KBM-7 (cell line): ENCODE measurements at places on chromosomes 11 and 22.

GRCh38 chr22:41507330-41508063 is 36.8 kb downstream of the POLR3H start:
- no peak for DNase-seq

DNA sequence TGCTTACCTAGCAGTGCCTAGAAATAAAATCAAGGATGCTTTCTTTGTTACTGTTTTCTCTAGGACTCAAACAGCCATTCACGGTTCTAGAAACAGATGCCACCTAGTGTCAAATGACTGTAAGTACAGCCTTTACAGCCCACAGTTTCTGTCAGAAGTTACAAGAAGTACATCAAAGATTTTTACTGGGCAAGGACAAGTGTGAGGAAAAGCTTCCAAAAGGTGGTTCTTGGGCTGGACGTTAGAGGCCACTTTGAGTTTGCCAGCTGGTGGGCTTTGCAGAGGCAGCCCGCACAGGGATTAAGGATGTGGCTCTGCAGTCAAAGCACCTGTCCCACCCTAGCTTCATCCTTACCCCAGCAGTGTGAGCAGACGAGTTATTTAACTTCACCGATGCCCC is 6.9 kb downstream of the KMT5B start:
- peak; percentile 77 for DNase-seq

DNA sequence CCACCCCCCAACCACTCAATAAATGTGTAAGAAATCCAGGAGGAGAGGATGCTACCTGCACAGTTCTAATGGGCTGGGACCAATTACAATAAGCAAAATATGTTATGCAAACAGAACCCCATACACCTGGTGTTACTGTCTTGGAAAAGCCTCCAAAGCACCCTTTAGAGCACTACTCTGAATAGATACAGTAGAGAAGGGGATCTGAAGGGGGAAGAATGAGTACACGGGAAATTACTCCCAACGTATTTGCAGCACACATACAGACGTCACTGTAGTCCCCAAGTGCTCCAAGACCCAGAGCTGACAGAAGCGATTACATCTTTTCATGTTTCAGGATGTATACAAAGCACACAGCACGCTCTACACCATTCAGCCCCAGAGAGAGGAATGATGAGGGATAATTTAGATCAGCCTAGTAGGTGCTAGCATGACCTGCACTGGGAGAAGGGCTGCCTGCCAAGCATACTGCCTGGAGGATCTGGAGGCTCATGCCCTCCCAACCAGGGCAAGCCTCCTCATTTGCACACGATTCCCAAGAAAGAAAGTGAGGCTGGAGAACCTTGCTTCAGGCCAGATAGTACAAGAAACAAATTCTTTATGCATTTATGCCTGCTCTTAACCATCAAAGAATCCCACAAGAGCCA is 63.8 kb downstream of the AMBRA1 start:
- no peak for DNase-seq

GRCh38 chr11:27625347-27625912 is 74.8 kb downstream of the BDNF start:
- no peak for DNase-seq

GRCh38 chr11:1390569-1391164 is 933 bp downstream of the BRSK2 start:
- no peak for DNase-seq

DNA sequence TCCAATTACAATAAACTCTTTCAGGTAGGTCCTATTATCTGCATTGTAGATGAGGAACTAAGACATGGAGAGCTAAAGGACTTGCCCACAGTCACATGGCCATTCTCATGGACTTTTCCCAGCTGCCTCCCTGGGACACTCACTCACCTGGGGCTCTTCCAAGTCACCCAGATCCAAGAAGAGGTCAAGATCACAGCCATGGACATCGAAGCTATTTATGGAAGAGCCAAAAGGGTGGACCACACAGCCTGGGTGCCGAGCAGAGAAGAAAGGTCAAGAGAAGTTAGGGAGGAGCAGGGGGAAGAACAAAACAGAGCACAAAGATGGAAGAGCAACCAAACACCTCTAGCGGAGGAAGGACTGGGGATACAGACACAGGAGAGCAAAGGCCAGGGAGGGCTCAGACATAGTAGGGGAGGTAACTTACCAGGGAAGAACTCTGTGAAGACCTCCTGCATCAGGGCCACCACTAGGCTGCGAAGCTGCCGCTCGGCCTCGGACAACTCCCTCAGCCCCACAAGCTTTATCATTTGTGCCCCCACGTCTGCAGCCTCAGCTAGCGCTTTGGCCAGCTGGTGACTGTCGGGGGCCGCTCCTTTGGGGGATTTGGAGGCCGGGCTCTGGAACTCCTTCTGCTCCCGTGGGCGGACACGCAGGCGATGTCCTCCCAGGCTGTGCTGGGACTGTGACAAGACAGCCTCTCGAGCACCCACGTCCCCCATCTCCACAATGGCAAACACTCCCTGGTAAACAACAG is 7.4 kb upstream of the EEF1G start:
- DNase-seq: no peak

GRCh38 chr11:14022251-14022650 is 59.7 kb downstream of the SPON1 start:
- no peak for DNase-seq

DNA sequence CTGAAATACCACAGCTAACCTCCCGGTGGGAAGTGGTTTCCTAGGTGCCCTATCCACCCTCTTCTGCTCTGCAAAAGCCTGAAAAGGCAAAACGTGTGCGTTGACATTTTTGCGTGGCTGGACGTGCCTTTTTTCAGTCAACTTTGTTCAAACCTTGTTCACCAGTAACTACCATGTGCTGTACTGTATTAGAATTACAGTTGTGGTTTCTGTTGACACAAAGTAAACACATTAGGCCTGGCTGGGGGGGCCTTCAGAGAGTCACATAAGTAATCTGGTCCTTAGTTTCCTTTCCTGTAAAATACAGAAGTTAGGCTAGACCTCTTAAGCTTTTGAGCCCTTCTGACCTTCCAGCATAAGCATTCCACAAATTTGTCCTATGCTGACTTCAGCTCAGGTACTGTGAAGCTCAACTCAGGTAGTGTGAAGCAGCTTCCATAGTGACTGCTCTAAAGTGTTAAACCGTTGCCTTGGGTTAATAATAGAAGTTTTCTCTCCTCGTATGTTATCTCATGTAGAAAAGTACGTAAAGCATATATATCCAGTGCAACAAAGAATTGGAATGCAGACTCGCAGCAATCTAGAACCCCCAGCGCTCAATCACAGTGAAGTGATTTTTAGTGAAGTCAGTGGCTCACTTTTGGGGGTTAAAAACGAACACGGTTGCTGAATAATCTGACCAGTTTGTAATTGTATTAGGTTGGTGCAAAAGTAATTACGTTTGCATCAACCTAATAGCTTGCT is 1.8 kb downstream of the EWSR1 start:
- peak; percentile 15 for DNase-seq

GRCh38 chr11:97948793-97949192 is 1072.0 kb upstream of the CNTN5 start:
- no peak for DNase-seq

DNA sequence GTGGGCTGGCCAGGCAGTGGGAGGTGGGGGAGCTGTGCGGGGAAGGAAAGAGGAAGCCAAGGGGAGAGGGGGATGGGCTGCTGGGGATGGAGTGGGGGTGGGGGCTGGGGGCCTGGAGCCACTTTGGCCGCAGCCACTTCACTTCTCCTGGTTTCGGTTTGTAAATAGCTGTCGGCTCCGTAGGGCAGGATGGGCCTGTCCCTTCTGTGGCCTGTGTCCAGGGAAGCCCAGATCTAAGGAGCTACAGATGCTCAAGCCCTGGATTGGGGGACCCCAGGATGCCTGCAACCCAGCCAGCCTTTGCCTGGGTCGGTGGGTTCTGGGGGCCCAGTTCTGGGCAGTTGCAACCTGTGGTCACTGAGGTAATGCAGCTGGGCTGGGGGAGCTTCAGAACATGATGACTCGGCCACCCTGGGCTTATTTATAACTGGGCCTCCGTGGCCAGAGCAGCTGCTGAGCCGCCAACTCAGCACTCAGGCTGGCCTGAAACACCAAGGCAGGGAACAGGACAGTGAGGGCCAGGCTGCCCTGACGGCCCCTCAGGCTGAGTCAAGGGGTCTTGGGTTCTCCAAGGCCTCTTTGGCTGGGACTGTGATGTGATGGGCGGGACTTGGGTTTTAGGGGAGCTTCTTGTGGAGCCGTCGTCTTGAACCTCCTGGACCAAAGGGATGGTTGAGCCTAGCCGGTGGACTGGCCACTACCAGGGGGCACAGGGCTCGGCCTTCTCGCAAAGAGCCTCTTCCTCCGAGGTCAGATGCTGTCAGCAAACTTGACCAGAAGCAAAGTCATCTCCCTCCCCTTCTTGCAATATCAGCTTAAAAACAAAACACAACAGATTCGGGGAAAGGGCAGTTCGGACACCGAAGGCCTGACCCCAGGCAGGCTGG is 15.0 kb upstream of the SLC39A13 start:
- DNase-seq: peak; percentile 52

DNA sequence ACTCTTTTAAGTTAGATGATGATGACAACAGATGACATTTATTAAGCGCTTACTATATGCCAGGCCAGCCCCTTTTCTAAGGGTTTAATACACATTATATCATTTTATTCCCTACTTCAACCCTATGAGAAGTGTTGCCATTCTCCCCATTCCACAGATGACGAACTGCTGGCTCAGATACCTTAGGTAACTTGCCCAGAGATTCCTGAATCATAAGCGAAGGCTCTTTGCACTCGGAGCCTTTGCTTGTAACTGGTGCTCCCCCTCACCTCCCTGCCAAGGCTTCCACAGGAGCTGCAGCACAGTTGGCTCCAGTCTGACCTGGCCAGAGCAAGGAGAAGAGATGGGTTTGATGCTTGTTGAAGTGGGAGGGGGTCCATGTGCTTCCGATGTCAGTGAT is 43.0 kb downstream of the DBX1 start:
- DNase-seq: no peak
